ENCODE measurements at places on chromosomes 1 and 21. TPM values are rescaled to one million over a fixed set of nuclear protein-coding genes. Genes with fewer than 3 reads are reported as not detected.

DNA sequence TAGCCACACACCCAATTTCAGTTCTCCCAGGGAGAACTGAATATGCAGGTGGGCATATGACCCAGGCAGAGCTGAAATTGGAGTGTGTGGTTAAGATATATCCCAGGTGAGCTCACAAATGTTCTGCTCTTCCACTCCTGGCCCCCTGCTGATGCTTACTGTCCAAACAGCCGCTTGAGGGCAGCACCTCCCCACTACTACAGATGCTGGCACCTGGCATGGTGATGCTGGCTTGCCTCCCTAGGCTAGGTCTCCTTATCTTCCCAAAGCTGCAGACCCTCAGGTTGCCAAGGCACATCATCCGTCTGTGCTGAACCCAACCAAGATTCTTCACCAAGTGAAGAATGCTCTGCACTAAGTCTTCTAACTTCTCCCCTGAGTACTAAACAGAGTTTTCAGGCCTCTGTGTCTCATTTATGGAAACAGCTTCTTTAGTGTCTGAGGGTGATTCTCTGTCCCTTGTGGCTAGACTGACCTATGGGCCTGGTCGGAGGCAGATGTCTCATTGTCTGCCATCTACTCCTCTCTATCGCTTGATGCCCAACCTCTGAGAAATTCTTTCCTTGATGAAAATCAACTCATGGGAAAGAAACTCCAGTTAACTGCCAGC is 27.2 kb downstream of the XCL1 start:
- DNase-seq = peak; percentile 82

- no peak for DNase-seq
These were observed 28.5 kb upstream of the KCNE2 start for GRCh38 chr21:34335316-34335715.

- no peak for DNase-seq
These were observed 6.2 kb downstream of the PPT1 start for GRCh38 chr1:40090652-40091355.

DNA sequence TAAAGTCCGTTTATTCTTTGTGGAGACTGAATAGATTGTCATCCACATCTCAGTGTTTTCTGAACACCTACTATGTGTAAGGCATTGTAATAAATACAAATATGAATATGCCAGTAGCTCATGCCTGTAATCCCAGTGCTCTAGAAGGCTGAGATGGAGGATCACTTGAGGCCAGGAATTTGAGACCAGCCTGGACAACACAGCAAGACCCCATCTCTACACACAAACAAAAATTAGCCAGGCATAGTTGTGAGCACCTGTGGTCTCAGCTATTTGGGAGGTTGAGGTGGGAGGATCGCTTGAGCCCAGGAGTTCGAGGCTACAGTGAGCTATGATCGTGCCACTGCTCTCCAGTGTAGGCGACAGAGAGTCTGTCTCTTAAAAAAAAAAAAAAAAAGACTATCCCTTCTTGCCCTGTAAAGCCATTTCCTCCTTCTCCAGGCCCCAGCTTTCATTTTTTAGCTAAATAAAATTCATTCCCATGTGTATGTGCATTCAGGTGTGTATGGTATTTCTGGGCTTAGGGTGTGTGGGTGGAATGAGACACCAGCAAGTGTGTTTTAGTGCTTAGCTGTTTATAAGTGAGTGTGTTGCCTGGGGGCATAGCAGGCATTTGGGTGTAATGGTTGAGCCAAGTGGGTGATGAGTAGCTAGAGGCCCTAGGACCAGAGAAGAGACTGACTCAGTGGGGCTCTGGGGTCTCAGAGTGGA is 7.8 kb downstream of the CELSR2 start:
- DNase-seq = no peak

- no peak for DNase-seq
These were observed 74.1 kb downstream of the CRB1 start for GRCh38 chr1:197342044-197342565.

GRCh38 chr1:244992833-244993232 is 128.5 kb upstream of the HNRNPU start:
- no peak for DNase-seq

GRCh38 chr1:87204441-87204840 is 124.2 kb upstream of the LMO4 start:
- DNase-seq = no peak

GRCh38 chr1:63264161-63264560 is 58.2 kb upstream of the FOXD3 start:
- DNase-seq = no peak

DNA sequence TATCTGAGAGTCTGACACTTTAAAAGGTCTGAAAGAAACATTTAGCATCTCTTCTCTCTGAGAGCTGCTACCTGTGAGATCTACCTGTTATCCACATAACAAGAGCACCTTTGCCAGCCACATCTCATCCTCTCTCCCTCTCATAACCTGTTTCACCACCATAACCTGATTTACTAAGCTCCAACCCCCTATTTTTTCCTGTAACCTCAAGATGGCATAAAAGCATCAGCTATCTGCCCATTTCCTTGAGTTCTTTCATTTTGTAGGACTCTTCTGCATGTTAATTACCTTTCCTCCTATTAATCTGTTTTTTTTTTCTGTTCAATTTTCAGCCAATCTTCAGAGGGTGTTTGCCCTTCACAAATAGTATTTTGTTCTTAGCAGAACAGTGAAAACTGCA is 136.5 kb upstream of the KCNK1 start:
- no peak for DNase-seq

- no peak for DNase-seq
These were observed 499.3 kb downstream of the NEGR1 start for GRCh38 chr1:71783071-71783470.

GRCh38 chr1:234921266-234922062 is 207.2 kb downstream of the TOMM20 start:
- no peak for DNase-seq

GRCh38 chr1:38266197-38266520 is 219.6 kb upstream of the POU3F1 start:
- peak; percentile 84 for DNase-seq

DNA sequence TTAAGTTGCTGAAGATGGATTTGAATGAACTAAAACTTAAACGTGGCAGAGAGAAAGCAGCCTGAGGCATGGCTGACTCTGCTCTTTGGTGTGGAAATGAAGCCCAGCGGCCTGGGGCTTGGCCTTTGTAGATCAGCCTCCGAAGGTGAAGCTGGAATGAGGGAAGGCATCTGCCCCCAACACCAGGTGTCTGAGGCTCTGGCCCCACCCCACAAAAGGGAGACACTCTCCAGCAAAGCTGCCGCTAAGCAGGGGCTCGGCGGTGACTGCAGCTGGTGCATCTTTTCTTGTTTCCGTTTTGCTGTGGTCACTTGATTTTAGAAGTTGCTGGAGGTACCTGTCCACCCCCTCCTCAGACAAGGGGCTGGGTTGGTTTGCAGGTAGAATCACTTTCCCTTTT is 38.2 kb upstream of the NID1 start:
- no peak for DNase-seq

DNA sequence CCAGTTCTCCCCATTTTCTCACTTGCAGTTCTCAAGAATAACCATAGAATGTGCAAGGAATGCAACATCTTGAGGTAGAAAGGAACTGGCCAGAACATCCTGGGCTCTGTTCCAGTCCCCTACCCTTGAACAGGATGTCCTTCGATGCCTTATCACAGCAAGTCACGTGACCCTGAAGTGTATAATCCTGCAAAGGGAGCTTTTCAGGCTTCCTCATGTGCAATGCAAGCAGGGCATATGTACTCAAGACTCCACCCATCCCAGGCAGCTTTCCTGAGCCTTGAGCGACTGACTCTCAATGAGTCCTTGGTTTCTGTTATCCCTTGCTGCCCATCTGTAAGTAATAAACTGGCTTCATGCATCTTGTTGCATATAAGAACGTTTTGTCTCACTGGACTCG is 311.0 kb downstream of the MRPL39 start:
- no peak for DNase-seq

DNA sequence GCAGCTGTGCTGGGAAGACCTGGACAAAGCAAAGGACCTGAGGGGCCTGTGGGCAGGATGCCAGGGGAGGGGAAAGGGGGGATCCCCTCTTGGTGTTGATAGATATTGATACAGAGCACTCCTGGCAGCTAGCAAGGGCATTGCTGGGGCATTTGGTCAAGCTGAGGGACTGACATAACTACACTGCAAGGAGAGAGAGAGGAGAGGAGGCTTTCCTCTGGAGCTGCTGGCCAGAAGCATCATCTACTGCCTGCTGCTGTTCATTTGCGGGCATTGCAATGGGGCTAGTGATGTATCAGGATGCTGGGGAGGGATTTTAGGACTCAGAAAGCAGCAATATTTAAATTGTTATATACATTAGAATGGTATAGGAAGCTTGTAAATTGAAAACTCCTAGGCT is 142.0 kb downstream of the ZNF648 start:
- DNase-seq = no peak

DDOST gene
- total RNA-seq = 70.3 TPM

NUP133 gene
- 14.6 TPM for total RNA-seq

ERICH3 gene
- total RNA-seq = not detected

ZZZ3 gene
- total RNA-seq = 15.9 TPM

ACTN2 gene
- total RNA-seq = 0.55 TPM

SMCP gene
- not detected for total RNA-seq

NPHS2 gene
- not detected for total RNA-seq

All from transverse colon (tissue), 4 donors.